Hematopoietic multipotent progenitor cell treated with erythropoietin and hydrocortisone succinate and interleukin-3 and kit ligand, for 8 days (in vitro differentiated cells): ENCODE measurements at places on chromosomes 16 and 17.
A peak's percentile ranks its signal among the peaks of the same experiment; 100 is the strongest.

- no peak for DNase-seq
These were observed 147.1 kb downstream of the FOXL1 start for GRCh38 chr16:86725401-86725800.

GRCh38 chr16:75928295-75928694, 202.0 kb upstream of the CPHXL start:
- no peak for DNase-seq

- DNase-seq = peak; percentile 14
These were observed 24.1 kb upstream of the CDH5 start for GRCh38 chr16:66342294-66342900.

DNA sequence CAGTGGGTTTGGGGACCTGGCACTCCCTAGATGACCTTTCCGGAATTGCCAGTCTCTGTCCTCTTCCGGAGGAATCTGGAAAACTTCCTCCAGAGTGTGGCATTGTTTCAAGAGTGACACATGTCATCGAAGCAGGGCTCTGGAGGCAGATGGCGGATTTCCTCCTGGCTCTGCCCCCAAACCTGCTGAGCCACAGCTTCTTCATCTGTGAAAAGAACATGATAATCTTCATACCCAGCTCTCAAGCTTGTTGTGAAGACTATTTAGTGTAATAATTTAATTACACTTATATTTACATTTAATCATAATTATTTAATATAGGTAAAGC, 19.7 kb upstream of the TEX2 start:
- DNase-seq = no peak

GRCh38 chr17:69567130-69567529, 152.6 kb downstream of the MAP2K6 start:
- DNase-seq = no peak
